ENCODE measurements at places on chromosomes 1 and 21.

DNA sequence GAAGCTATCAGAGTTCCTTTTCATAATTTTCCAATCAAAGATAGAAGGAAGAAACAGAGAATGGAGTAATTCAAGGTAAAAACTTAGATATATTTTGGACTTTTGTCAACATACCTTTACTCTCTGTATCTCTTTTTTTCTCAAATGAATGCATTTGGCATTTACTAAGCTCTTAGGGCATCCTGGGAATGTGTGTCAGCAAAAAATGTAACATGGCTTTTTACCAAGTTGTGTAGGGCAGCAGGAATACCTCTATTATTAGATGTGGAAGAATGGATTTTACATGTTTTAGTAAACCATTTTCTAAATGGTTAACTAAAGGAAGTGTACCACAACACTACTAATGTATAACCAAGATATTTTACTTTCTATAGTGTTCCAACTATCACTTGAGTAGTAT, 4.2 kb upstream of the COL11A1 start:
- DNase-seq: peak; percentile 15

DNA sequence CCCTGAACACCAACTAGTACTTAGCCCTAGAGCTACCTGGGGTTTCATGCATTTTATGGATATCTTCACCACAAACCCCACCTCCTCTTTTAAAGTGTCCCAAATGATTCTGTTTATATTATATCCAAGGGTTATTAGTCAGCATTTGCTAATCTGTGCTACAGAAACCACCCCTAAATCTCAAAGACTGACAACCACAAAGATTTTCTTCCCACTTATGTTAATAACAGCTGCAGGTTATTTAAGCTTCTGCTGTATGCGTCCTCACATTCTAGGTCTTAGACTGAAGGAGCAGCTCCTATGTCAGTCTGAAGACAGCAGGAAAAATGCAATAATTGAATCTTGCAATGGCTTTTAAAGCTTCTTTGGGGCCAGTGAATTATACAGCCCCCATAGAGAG, 11.2 kb upstream of the PHC2 start:
- no peak for DNase-seq

- no peak for DNase-seq
These were observed 74.9 kb downstream of the ADCY10 start for GRCh38 chr1:167839009-167839408.

DNA sequence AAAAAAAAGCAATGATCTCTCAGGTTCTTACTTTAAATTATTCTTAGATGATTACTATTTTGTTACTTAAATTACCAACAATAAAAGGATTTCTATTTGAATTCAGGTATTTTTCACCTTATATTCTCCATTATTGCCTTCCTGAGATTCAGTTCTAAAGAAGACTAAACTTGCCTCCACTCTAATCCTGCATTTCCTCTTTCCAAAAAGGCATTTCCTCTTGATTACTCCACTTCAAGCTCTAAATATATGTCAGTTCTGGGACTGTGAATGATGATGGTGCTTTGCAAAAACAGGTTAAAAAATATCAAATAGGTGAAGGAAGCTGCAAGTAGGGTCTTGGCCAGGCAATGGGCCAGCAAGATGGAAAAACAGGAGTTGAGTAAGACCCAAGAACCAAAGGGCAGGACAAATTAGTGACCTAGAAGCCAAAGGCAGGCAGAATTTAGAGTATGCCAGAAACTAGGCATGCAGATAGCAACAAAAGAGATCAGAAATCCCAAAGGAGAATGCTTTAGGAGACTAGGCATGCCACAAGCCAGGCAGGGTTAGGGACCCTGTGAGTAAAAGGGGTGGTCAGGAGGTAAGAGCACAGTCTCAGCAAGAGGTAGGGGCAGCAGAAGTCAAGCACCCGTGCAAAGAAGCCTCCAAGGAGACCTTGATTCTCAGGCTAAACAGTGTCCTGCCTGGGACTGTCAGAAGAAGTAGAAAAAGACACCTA, 11.3 kb upstream of the DIPK1A start:
- no peak for DNase-seq

GRCh38 chr1:226697151-226697928, 41.7 kb downstream of the ITPKB start:
- peak; percentile 87 for DNase-seq

DNA sequence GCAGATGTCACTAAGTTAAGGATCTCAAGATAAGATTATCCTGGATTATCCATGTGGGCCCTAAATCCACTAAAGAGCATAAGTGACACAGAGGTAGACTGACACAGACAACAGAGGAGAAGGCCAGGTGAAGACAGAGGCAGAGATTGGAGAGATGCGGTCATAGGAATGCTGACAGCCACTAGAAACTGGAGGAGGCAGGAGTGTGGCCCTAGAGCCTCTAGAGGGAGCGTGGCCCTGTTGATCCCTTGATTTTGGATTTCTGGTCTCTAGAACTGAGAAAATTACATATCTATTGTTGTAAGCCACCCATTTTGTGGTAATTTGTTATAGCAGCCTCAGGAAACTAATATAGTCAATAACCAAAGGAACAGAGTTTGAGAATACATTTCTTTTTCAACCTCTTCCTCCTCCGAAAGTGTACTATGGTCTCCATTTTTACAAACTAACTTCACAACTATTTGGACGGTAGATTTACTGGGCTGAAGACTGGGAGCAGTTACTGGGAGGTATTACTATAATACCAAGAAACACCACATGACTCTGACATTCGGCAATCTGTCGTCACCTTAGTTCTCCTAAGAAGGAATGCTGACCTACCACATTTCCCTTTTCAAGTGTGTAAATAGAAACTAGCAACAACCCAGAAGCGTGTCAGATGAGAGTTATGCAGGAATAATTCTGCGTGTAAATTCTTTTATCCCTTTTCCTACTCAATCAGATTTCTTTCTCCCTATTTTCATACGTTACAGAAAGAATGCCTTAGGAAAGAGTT, 116.0 kb upstream of the ZNHIT6 start:
- no peak for DNase-seq

- DNase-seq: no peak
These were observed 486.1 kb upstream of the LRRC7 start for GRCh38 chr1:69081668-69082067.

DNA sequence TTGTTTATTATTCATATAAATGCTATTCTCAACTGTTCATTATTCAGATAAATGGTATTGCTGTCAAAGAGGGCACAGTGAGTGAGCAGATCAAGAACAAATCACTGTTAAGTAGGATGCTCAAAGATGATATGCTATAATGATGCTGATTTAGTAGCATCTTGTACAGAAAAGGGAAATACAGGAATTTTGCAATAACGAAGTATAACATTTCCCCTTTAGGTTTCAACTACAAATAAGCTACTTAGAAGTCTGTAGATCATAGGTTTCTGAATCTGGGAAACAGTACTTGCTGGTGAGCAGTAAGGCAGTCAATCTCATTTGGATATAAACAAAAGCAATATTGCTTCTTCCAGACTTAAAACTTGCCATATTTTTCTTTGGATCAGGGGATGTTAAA, 27.3 kb upstream of the RCOR3 start:
- DNase-seq: no peak

GRCh38 chr21:14271053-14271452, 55.1 kb downstream of the RBM11 start:
- DNase-seq: no peak

Measured in astrocyte of the spinal cord (primary cell).